ENCODE measurements at places on chromosomes 5 and 9.

DNA sequence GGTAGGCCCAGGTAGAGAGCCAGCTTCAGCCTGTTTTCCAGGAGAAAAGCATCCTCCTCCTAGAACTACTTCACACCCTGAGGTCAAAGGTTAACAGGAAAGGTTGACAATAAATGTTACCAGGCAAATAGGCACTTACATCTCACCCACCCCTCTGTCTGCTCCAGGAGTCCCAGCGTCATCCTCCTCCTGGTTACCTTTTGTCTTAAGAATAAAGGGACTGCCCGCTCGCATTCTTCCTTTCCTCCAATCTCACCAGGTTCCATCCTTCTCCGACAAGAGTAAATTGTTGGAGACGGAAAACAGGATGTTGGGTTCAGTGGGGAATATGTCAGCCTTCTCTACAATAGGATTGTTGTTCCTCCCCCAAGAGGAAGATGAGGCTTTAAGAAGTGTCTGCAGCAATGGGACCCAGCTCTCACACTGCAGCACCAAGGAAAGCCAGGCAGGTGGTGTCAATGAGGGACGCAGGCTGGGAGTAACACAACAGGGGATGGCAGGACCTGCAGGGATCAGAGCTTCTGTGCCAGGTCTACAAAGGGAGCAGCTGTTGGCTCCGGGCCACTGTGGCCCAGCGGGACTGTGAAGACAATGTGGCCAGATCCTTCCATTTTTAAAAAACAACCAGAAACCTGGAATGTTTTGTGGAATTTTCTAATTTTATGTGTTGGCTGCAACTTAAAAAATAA lies 29.0 kb downstream of the FAT2 start:
- no peak for DNase-seq

- no peak for DNase-seq
These were observed 472.9 kb upstream of the FTMT start for GRCh38 chr5:121378559-121379359.

DNA sequence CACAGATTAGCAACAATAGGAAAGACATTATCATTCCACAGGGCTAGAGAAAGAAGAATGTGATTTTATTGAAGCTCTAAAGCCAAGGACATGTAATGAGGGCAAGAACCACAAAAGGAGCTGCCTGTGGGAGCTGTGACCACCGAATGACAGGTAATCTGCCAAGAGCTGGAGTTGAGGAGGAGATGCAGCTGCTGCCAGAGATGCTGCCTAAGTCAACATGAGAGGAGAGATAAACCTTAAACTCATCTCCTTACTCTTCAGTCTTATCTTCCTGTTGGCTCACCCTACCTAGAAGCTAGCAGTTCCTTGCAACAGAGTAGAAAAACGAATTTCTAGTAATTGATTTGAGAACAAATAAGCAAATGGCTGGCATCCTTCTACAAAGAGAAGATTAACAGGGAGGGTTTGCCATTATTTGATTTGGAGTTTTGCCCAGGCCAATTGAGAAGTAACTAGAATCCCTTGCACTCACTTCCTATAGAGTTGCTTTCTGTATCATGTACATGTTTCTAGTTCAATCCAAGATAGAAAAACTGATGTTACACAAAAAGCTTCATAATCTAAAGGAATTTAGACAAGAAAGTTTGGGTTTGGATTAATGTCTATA lies 539.2 kb downstream of the TLE1 start:
- no peak for DNase-seq

- no peak for DNase-seq
These were observed 4.6 kb downstream of the EPB41L4B start for GRCh38 chr9:109316207-109316640.

DNA sequence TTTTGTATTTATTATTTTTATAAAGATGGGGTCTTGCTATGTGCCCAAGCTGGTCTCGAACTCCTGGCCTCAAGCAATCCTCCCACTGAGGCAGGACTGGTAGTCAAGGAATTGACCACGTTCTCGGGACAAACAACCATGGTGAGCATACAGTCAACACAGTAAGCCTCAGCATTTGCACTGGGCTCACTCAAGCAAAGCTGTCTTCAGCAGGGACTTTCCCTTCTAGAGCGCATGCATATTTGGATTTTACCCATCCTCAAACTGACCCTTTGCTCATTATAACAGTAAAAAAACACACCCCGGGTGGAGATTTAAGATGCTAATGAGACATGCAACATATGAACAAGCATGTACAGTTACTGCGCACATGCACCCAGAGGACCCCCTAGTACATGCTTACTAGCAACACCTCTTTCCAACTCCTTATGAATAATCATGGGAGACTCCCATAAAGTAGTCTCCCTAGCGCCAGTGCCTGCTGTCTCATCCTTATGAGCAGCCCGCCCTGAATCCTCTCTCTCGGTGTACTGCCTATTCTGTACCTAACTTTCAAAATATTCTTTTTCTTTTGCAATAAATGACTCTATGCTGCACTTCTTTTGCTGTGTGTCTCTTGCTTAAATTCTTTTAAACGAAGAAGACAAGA lies 41.5 kb downstream of the C5orf22 start:
- no peak for DNase-seq

GRCh38 chr5:103290846-103291245 lies 32.3 kb downstream of the MACIR start:
- DNase-seq, result no peak

DNA sequence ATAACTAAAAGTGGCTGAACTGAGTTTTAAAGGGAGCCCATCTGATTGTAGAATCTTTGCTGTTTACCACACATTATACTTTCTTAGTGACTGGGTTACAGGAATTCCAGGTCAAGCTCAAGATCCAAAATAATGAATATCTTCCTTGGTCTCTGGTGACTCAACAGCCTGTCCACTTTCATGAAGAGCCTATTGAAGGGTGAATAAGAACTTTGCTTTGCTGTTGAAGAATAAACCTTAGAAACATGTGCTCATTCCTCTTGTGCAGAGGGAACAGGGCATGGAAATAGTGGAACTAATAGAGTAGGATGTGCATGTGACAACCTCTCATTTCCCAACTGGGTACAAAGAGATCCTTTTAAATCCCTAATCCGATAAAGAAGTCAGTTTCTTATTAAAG lies 21.4 kb downstream of the ALDH1A1 start:
- DNase-seq, result no peak

DNA sequence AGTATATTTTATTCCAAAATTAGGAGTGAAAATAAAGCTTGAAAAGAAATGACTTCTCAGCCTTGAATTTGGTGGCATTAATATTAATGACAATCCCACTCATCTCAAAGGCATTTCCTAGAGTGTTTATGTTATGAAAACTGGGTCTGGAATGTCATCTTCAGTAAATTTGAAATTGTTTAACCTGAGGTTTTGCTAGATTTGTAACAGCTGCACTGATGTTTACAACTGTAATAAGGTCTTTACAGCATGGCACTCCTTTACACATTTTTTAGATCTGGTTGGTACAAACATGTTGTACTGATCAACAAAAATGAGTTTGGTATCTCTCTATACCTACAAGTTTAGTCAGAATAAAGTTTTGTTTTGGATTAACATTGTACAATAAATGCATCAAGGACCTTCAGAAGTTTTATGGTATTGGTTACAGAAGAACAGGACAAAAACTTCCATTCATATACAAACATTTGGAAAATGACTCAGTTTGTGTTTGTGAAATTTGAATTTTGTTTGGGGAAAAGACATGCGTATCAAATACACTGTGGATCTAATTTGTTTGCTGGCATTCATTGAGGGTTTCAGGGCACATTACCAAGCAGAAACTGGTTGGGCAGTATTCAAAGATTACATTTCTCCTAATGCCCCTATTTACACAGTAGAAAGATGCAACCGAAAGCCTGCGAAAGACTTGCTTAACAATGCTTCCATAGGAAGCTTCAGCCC lies 11.6 kb downstream of the FANCC start:
- DNase-seq, result no peak

DNA sequence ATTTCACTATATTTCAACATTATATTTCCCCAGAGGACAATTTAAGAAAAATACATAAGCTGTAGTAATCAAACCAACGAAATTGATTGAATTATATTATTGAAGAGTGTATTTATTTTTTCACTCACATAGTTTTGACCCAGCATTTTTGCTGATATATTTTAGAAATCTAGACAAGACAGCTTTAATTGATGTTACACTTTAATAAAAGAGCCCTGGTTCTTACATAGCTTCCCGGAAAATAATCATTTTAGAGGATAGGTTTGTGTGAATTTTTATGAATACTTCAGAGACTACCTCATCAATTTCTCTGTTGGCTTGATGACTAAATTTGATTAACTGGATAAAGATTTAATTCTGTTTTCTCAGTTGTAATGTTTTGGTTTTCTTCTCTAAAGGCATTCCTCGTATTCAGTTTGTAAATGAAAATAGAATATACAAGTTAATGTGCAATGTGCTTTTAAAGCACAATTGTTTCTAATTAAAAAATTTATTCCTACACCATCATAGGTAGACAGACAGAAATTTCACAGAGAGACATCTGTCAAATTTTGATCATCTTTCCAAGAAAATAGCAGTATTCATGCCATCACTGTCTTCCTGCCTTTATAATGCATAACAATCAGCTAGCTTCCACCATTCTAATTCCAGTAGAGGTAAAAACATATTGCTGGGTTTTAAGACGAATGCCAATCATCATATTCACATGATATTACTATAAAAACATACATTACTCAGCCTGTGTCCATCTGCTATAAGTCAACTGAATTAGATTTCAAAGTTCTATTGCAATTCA lies 441.4 kb downstream of the CDH12 start:
- no peak for DNase-seq

- no peak for DNase-seq
These were observed 298.6 kb upstream of the MEF2C start for GRCh38 chr5:89181546-89181945.

DNA sequence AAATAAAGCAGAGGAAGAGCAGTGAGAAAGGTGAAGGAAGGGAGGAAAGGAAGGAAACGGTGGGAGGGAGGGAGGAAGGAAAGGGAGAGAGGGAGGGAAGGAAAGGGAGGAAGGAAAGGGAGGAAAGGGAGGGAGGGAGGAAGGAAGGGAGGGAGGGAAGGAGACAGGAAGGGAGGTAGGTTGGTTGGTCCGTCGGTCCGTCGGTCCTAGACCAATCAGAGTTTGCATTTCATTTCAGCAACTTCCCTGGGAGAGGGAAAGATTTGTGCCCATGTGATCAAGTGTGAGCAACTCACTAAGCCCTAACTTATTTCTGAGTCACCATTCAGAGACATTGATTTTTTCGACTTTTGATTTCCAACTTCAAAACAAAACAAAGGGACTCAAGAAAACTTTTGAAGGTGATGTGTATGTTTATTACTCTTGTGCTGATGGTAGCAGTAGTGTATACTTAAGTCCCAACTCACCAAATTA lies 18.8 kb downstream of the NANS start:
- no peak for DNase-seq

- no peak for DNase-seq
These were observed 7.0 kb downstream of the TRMT10B start for GRCh38 chr9:37760416-37761161.
